ENCODE measurements at places on chromosomes 7 and 10.

DNA sequence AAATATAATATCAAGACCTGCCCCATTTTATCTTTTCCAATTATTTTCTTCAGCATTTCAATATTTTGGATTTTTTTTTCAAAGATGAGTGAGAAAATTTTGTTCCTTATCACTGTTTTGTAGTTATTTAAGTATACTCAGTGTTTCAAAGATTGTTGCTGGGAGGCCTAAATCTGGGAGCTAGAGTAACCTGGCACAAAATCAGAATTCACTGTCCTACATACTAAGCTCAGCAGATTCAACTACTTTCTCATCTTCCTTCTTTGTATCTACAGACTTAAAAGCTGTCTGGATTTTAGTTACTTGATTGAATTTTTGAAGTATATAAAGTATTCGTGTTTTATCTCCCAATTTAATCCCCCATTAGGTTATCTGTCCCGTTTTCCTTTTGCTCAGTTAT lies 85.9 kb downstream of the TAX1BP1 start:
- DNase-seq: no peak

- DNase-seq: no peak
Observed at GRCh38 chr7:101898106-101898505, 80.7 kb downstream of the CUX1 start.

- DNase-seq: no peak
Observed at GRCh38 chr7:25496476-25497368, 268.4 kb upstream of the NPVF start.

- no peak for DNase-seq
Observed at GRCh38 chr10:71516890-71517289, 120.2 kb downstream of the CDH23 start.

DNA sequence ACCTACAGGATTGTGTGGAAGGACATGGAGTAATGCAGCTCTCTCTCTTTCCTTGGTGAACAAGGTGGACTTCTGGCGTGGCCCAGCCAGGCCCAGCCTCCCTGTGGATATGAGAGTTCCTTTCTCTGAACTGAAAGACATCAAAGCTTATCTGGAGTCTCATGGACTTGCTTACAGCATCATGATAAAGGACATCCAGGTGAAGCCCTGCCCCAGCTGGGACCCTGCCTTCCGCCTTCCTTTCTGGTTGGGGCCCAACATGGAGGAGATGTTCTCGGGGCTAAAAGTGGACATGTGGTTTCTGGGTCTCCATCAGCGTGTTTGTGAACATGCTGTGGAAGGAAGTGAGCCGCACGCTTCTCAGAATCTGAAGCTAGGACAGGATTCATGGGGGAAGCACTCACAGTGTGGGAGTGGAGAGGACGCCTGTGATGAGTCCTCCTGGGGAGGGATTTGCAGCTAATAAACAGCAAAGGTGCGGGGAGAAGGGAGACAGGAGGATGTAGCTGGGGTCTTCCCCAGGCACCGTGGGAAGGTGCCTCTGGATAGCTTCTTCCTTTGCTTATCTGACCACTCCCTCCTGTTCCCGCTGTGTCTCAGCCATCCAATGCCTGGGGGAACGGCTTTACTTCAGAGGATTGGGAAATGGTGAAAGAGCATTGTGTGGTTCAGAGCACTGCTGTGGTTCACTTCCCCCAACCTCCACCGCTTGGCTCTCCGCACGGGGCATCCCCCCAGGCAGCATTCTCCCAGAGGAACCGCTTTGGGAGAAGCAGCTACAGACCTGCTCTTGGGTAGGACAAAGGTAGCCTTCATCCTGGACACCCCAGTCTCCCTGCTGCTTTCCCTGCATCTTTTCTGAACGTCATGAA lies 5.5 kb downstream of the CPA5 start:
- no peak for DNase-seq

DNA sequence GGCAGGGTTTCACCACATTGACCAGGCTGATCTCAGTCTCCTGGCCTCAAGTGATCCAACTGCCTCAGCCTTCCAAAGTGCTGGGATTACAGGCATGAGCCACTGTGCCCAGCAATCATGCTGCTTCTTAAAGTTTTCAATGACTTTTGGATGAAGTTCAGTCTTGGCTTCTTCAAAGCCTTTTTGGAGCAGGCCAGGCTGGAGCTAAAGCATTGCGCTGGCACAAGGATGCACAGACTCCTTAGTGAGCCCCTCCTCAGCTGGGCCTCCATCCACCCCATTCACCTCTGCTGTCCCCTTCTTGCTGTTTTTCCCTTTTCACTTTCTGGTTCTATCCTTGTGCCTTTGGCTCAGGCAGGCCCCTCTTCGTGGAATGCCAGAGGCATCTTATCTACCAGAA lies 638.6 kb downstream of the TYW1 start:
- no peak for DNase-seq

GRCh38 chr7:45646207-45646821 lies 72.1 kb downstream of the ADCY1 start:
- DNase-seq: no peak

DNA sequence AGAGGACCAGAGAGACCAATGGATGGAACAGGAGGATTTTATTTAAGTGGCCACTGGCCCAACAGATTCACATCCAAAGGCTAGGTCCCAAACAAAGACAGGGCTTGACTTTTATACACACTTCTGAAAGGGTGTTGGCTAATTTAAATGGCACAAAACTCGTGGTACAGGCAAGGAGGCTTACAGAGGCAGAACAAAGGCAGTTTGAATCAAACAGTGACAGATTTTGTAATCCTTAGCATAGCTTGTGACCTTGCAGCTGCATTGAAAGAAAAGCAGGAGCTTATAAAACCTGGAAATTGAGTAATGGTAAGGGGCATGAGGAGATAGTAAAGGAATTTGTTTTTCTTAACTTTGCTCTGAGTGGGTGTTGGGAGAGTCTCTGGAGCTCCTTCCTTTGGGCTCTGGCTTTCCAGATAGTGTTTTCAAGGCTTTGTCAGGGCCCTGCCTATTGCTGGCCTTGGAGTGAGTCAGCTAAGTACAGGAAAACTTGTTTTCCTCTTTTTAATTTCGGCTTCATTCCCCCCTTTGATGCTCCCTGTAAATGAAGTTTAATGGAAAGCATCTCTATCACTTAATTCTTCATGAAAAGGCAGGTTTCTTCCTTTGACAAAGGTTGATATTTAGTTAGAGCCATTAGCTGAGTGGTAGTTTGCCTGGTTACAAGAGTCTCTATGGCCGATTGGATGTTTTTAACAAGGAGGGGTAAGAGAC lies 96.9 kb downstream of the TRIM24 start:
- DNase-seq: no peak

DNA sequence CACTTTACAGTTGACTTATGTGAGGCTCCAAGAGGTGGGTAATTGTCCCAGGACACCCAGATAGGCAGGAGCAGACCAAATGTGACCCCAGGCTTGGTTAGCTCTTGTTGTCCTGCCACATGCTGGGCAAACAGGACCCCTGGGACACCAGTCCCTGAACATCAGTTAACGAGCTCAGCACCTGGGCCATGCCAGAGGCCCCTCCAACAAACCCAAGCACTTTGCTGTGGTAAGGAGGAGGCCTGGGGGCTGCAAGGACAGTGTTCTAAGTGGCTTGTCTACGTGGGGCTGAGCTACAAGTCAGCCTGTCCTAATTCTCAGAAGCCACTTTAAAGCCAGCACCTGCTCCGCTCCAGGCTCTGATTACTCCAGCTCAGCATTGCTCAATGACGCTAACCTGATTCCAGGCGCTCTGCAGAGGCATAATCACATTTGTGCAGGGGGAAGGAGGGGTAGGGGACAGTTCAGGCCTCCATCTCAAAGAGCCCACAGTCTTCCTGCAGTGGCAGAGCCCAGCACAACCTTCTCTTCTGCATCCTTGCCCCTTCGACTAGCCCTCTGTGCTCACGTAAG lies 57.2 kb downstream of the DDC start:
- DNase-seq: no peak

Data from activated T-cell treated with anti-CD3 and anti-CD28 coated beads for 4 hours (primary cell).